Activated T-cell treated with anti-CD3 and anti-CD28 coated beads, Interleukin-2, amount 50 U/mL, for 72 hours (primary cell): ENCODE measurements at places on chromosomes 2 and 18. TPM values are rescaled to one million over a fixed set of nuclear protein-coding genes. Genes with fewer than 3 reads are reported as not detected.

The BCL2L11 gene
- 36.0 TPM for total RNA-seq

The FIGN gene
- not detected for total RNA-seq

The CARF gene
- 13.8 TPM for total RNA-seq

The ZNF396 gene
- 2.5 TPM for total RNA-seq

The SP100 gene
- total RNA-seq: 156 TPM

The OXER1 gene
- 1.9 TPM for total RNA-seq

The SPC25 gene
- total RNA-seq: 23.7 TPM

The TMEM247 gene
- not detected for total RNA-seq

The SP5 gene
- total RNA-seq: 1.4 TPM

The UGT1A10 gene
- not detected for total RNA-seq

The MYO7B gene
- 0.50 TPM for total RNA-seq

The C1GALT1C1L gene
- total RNA-seq: not detected

The CRYGB gene
- total RNA-seq: not detected

The NMUR1 gene
- 0.21 TPM for total RNA-seq

The SLC16A14 gene
- 2.2 TPM for total RNA-seq

The KCNG3 gene
- total RNA-seq: 0.22 TPM

The PPP1R1C gene
- total RNA-seq: not detected
